Dermis lymphatic vessel endothelial cell (primary cell): ENCODE measurements at places on chromosomes 1 and 21. TPM values are rescaled to one million over a fixed set of nuclear protein-coding genes. Genes with fewer than 3 reads are reported as not detected.

PIGC gene
- 18.1 and 21.6 TPM in 2 replicates for total RNA-seq

CNR2 gene
- total RNA-seq, result not detected in 2 replicates

KCNJ15 gene
- 1.1 and 2.1 TPM in 2 replicates for total RNA-seq

ACTL8 gene
- total RNA-seq, result not detected in 2 replicates

PKLR gene
- total RNA-seq, result not detected in 2 replicates

CD53 gene
- total RNA-seq, result not detected in 2 replicates

ANGEL2 gene
- 46.5 and 52.3 TPM in 2 replicates for total RNA-seq
